ENCODE measurements at places on chromosomes 11 and 22.

DNA sequence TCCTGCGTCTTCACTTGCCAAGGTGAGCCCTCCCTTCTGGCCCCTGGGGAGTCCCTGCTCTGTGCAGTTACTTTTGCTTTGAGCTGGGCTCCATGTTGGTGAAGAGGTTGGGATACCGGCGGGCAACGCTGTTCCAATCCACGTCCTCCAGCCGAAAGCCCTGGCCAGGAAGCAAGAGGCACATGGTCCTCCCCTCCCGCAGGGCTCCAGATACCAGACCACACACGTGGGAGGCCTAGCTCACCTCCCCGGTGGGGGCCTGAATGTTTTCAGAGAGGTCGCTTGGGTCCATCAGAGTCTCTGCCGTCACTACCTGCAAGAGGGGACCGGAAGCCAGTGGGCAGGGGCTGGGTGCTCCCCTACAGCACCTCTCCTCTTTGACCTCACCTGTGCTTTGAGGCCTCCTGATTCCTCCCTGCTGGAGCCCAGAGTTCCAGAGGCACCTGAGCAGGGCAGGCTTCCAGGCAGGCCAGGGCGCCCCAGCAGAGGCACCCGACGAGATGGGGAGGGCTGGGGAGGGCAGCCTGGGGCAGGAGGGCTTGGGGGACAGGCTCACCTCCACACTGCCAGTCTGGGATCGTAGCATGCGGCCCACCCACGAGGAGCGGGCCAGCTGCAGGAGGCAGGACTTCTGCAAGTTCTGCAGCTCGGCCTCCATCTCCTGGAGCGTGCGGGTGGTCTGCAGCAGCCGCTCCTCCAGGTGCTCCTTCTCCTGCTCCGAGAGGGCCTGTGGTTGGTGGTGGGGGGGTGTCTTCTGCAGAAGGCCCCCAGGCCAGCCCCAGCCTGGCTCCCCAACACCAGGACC lies 3.0 kb downstream of the LMNTD2 start:
- no peak for DNase-seq

- DNase-seq: no peak
Measured at GRCh38 chr11:127627629-127628457, 627.3 kb upstream of the KIRREL3 start.

DNA sequence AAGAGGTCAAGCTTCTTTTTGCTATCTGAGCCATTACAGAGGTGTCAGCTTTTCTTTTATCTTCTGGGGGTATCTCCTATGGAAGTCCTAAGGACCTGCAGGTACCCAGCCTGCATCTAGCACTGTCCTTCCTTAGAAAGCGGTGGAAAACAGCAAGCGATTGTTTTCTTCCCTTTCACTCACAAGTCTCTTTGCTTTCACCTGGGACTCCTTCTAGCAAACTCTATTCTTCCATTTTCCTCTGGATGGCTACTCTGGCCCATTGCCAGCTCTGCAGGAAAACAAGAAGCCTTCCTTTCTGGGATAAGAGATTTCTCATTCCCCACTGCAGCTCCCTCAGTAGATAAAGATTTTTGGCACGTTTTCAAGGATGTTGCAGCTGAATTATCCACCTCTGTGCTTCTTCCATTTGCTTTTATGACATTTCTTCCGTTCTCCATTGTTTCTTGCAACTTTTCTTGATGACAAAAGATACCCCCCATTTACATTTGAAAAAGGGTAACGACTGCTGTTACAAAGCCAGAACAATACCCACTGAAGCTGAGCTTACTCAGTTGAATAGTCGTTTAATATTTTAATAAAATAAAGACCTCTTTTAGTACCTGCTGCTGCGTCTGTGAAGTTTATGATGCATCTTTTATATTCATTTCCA lies 40.2 kb upstream of the BDNF start:
- no peak for DNase-seq

GRCh38 chr11:65859812-65860277 lies 388 bp upstream of the MUS81 start:
- no peak for DNase-seq

DNA sequence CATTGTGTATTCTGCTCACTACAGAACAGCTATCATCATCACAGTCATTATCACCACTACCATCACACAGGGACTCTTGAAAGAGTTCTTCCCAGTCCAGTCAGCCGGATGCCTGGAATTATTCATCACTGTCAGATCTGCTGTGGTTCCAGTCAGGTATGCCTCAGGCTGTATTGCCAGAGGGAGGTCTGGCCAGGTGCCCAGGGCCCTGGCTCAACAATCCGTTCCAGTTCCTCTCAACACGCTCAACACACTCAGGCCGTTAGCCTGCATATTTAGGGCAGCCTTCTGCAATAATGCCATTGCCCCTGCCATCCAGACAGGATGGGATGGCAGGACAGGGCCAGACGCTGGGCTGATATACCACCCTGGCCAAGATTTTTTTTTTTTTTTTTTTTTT lies 28.6 kb upstream of the RASL10A start:
- no peak for DNase-seq

GRCh38 chr11:72974487-72975205 lies 160.4 kb downstream of the ATG16L2 start:
- DNase-seq: no peak

DNA sequence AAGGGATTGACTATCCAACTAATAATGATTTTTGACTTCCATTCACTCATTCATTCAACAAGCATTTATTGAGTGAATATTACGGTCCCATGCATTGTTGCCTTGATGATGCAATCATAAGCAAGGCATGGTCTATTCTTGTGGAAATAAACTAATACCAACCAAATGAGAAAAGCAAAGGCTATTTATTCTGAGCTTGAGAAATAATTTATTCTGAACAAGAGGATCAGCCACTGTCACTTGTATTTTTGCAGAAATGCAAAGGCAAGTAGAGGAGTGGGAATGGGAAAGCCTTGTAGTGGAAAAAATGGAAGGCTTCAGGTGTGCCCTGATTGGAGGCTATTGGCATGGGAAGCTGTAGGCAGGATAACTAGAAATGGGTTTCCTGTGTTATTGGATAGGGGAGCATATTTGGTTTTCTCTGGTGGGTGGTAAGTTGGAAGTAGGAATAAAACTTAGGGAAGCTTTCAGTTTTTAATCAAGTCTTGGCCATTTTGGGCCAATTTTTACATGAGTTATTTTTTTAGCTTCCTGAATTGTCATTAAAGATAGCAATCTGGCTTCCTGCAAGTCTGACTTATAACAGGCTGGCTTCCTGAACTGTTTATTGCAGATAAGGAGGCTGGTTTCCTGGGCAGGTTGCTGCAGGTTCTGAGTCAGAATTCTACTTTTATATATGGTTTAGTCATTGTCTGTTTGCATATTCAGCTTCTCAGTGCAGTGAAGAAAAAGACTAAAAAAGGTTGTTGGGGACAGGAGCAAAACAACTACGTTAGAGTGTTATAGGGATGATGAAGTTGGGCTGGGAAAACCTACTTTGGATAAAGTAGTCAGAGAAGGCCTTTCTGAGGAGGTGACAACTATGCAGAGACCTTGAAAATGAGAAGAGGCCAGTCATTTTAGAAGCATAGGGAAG lies 106.7 kb downstream of the APIP start:
- DNase-seq: no peak
